Activated naive CD8-positive, alpha-beta T cell treated with anti-CD3 and anti-CD28 coated beads, Interleukin-2, amount 10 ng/mL, durations not matched to agents 7 days and 5 days (primary cell): ENCODE measurements at places on chromosomes 2 and 18. TPM values are rescaled to one million over a fixed set of nuclear protein-coding genes. Genes with fewer than 3 reads are reported as not detected.
A peak's percentile ranks its signal among the peaks of the same experiment; 100 is the strongest.

DNA sequence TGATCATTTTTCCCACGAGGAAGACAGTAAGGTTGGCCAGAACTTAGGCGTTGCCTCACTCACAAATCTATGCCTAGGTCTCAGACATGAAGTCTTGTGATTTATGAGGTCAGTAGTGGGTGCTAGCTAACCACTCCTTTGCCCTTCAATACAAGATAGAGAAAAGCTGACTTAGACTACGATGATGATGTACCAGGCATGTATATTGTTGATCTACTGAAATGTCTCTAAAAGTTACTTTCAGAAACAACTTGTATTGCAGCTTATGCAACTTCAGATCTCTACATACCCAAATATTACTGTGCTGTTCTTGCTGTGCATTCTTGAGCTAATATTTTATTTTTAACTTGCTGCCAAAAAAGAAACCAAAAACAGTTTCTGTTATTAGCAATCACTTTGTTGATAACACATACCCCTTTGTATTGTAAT, 30.6 kb downstream of the MAPRE2 start:
- no peak for DNase-seq
- peaks cover 34% of the 10 kb centered on the region for H3K36me3 ChIP-seq
- peaks cover 16% of the 10 kb centered on the region for H3K4me1 ChIP-seq
- no peaks in the 10 kb centered on the region for H3K27me3 ChIP-seq

ABHD1 gene
- total RNA-seq: 1.4 TPM

- H3K36me3 ChIP-seq: peaks cover 50% of the 10 kb centered on the region
- H3K27ac ChIP-seq: no peak overlapping the region
- no peak overlapping the region for H3K4me3 ChIP-seq
- H3K4me1 ChIP-seq: peaks cover 49% of the 10 kb centered on the region
Observed at GRCh38 chr18:13592246-13592645, 134.1 kb downstream of the FAM210A start.

DNA sequence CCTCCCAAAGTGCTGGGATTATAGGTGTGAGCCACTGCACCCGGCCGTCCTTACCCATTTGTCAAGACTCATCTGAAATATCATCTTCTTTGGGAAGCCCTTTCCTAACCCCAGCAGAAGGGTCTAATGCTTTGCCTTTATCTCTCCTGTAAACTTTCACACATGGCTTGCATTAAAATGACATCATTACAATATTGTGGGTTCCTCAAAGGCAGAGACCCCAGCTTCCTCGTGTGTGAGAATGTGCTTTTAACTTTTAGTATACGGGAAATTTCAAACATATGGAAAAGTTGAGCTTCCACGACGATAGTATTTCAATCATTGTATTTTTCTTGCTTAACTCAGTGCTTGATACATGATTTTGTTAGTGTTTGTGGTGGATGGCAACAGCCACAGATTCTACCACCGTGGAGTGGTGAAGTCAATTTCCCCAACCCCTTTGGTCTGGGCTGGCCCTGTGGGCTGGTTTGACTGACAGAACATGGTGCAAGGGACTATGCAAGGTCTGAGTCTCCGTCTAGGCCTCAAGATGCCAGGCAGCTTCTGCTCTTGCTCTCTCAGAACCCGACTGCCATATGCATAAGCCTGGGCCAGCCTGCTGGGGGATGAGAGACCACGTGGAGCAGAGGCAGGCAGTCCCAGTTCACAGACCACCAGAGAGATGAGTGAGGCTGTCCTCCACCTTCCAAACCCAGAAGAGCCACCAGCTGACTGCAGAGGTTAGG, 39.9 kb downstream of the NGEF start:
- H3K4me1 ChIP-seq: no peaks in the 10 kb centered on the region
- no peak overlapping the region for H3K27ac ChIP-seq
- no peaks in the 10 kb centered on the region for H3K36me3 ChIP-seq
- H3K27me3 ChIP-seq: peaks cover 3% of the 10 kb centered on the region
- DNase-seq: no peak

DNA sequence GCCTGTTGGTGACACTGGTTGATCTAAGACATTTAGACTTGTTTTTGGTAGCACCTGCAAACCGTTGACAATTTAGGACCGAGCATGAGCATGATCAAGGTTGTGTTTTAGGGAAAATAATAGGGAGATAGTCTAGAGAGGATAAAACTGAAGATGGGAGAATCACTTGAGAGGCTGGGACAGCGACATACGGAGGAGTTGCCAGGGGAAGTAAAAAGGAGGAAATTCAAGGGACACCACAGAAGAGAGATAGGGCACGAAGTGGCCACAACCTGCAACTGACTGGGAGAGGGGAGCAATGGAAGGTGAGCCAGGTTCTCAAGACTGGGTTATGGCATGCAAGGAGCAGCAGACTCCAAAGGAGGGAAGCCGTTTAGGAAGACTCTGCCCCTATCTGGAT, 1.4 kb upstream of the ATP8B1 start:
- no peak overlapping the region for H3K4me3 ChIP-seq
- H3K36me3 ChIP-seq: no peaks in the 10 kb centered on the region
- DNase-seq: no peak
- no peak overlapping the region for H3K27ac ChIP-seq
- peaks cover 12% of the 10 kb centered on the region for H3K4me1 ChIP-seq

DNA sequence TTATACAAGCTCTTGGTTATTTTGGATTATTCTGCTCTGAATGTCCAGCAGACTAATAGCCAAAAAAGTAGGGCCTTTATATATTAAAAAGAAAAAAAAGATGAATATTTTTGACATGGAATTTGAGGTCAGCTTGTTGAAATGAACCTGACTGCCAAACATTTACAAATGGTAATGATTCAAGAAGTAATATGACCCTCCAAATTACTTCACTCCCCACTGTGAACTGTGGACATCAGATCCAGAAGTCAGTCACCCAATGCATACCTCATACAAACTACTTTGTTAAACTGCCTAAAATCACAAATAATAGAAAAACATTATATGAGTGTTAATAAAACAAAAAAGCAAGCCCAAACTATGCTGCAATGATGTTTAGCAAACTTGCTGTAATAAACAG, 10.0 kb downstream of the EPG5 start:
- no peak overlapping the region for H3K27ac ChIP-seq
- peaks cover 35% of the 10 kb centered on the region for H3K36me3 ChIP-seq
- no peaks in the 10 kb centered on the region for H3K27me3 ChIP-seq
- H3K4me3 ChIP-seq: no peak overlapping the region
- H3K4me1 ChIP-seq: peaks cover 13% of the 10 kb centered on the region
- no peak for DNase-seq

DNA sequence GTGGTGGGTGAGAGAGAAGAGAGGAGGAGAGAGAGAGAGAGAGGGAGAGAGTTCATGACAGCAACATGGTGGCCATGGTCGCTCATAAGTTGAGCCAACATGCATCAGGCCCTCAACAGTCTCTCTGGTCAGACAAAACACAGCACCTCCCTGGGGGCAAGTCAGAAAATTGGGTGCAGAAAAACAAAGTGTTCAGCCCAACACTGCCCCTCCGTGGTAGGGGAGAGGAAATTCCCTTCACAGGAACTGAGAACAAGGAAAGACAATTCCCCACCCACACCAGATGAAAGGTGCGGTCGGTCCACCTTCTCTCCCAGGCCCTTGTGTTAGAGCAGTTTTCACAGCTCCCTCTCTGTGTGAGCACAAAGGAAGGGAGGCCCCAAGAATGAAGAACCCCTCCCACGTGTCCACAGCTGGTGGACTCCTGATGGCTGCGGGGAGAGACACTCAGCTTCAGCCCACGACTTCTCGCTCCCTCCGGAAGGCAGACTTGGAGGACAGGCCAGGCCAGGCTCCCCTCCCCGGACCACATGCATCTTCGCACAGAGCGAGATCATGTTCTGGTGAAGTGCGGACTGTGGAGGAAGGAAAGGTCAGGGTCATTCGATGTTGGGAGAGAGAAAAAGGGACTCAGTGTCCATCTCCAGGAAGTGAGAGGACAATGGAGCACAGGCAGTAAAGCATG, 181.7 kb downstream of the ANAPC1 start:
- H3K4me3 ChIP-seq: no peak overlapping the region
- no peak overlapping the region for H3K27ac ChIP-seq
- H3K27me3 ChIP-seq: no peaks in the 10 kb centered on the region
- peaks cover 24% of the 10 kb centered on the region for H3K4me1 ChIP-seq

HOXD9 gene
- total RNA-seq: not detected

ATOH8 gene
- not detected for total RNA-seq

- H3K4me1 ChIP-seq: peaks cover 5% of the 10 kb centered on the region
- H3K36me3 ChIP-seq: no peaks in the 10 kb centered on the region
- no peak overlapping the region for H3K4me3 ChIP-seq
- H3K27ac ChIP-seq: no peak overlapping the region
- no peak for DNase-seq
Observed at GRCh38 chr2:128901572-128902391, 583.1 kb upstream of the HS6ST1 start.

CTNNA2 gene
- total RNA-seq: not detected

- peak overlapping the region; percentile 55 for H3K4me3 ChIP-seq
- peak; percentile 89 for DNase-seq
- H3K36me3 ChIP-seq: no peaks in the 10 kb centered on the region
- H3K27me3 ChIP-seq: peaks cover 28% of the 10 kb centered on the region
Observed at GRCh38 chr2:85826990-85827878, 61.6 kb downstream of the ST3GAL5 start.

DNA sequence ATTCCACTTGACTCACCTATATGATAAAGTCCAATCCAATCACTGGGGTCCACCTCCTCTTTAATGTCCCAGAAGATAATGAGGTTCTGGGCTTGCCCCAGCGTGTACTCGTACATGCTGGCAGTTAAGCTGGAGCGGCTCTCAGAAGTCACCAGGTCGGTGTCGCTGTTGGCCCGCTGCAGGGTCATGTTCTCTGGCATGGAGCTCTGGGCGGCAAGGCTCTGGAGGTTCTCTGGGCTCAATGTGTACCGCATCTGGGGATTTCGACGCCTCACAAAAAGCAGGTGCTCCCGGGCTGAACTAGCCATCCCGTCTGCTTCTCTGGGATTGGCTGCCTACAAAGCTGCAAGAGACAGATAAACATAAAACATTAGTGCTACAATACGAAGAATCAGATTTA, 206.4 kb upstream of the CCDC150 start:
- peaks cover 40% of the 10 kb centered on the region for H3K27me3 ChIP-seq
- no peak overlapping the region for H3K4me3 ChIP-seq
- H3K36me3 ChIP-seq: no peaks in the 10 kb centered on the region
- no peak for DNase-seq
- H3K4me1 ChIP-seq: peaks cover 6% of the 10 kb centered on the region

DNA sequence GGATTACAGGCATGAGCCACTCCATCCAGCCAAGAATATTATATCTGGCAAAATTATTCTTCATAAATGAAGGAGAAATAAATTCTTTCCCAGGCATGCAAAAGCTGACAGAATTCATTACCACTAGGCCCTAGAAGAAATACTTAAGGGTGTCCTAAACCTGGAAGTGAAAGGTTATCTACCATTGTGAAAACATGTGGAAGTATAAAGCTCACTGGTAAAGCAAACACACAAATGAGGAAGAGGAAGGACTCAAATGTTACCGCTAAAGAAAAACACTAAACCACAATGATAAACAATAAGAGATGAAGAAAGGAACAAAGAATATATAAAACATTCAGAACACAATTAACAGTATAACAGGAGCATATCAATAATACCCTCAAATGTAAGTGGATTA, 171.8 kb downstream of the CAMKMT start:
- H3K4me1 ChIP-seq: no peaks in the 10 kb centered on the region
- no peak for DNase-seq
- H3K27me3 ChIP-seq: no peaks in the 10 kb centered on the region
- no peak overlapping the region for H3K4me3 ChIP-seq
- H3K36me3 ChIP-seq: peaks cover 10% of the 10 kb centered on the region

DNA sequence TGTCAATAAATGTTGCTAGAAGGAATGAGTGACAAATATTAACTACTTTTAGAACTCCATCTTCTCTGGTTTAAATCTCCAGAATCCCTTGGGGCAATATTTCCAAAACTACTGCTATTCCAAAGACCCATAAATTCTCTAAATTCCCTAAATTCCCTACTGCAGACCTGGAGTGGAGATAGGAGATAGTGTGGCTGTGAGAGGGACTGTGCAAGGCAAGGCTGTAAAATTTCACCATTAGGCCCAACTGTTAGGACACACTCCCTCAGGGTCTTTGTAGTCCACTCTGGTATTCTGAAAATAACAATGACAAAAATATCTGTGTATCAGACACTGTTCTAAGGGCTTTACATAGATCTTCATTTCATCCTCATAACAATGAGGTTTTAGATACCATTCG, 67.9 kb downstream of the MYL12B start:
- peaks cover 7% of the 10 kb centered on the region for H3K27me3 ChIP-seq

- no peak overlapping the region for H3K4me3 ChIP-seq
- H3K27ac ChIP-seq: no peak overlapping the region
- no peaks in the 10 kb centered on the region for H3K36me3 ChIP-seq
Observed at GRCh38 chr2:109592905-109593304, 20.9 kb downstream of the SEPTIN10 start.

DNA sequence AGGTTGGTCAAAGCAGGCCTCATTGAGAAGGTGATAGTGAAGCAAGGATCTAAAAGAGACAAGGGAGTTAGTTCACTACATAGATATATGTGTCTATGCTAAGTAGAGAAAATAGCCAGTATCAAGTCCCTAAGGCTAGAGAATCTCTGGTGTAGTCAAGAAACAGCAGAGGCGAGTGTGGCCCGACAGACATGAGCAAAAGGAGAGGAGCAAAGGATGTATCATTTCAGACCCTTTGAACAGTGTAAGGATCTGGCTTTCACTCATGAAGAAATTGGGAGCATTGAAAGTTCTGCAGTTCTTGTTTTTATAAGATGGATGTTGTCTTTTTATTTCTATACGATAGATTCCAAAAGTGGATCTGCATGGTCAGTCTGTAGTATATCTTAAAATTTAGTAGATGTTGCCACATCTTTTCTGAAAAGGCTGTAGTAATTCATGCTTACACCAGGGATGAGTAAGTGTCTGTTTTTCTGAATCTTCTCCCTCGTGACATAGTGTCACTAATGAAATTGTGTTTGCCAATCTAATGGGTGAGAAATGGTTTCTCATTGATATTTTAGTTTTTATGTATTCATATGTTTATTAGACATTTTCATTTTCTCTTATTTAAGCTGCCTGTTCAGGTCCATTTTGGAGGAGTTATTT, 18.8 kb downstream of the SP100 start:
- H3K27me3 ChIP-seq: no peaks in the 10 kb centered on the region
- DNase-seq: no peak
- H3K4me3 ChIP-seq: no peak overlapping the region
- no peak overlapping the region for H3K27ac ChIP-seq
- H3K4me1 ChIP-seq: peaks cover 44% of the 10 kb centered on the region

DNA sequence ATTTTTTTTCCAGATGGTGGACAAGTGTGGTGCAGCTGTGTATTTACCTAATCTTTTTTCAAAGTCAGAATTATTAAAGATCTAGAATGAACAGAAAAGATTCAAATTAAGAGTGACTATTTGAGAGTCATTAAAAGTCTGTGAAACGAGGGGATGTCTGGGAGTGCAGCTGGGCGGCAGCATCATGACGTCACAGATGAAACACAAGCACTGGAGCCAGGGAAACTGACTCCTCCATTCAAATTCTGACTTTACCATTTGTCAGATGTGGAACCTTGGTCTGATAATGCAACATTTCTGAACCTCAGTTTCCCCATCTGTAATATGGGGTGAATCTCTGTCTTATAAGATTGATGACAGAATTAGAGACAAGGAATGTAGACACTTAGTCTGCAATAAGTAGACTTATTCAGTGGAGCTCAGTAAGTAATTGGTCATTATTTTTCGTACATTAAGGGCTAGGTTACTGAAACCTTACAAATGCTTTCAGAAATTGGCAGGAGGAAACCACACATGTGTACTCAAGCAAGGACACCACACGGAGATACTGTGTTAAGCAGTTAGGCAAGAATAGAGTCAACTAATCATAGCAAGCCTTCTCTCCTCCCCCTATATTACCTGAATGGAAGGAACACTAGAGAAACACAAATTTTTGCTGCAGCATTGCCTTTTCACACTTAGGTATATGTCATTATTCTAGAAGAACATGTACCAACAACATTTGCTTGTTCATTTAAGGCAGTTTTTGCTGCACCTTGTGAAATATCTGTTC, 27.8 kb upstream of the CXXC1 start:
- DNase-seq: no peak
- no peaks in the 10 kb centered on the region for H3K4me1 ChIP-seq
- H3K27me3 ChIP-seq: peaks cover 42% of the 10 kb centered on the region
- no peak overlapping the region for H3K27ac ChIP-seq
- H3K4me3 ChIP-seq: no peak overlapping the region
